Inflammatory macrophage (primary cell): ENCODE measurements at places on chromosomes 5 and 9.
A peak's percentile ranks its signal among the peaks of the same experiment; 100 is the strongest.

DNA sequence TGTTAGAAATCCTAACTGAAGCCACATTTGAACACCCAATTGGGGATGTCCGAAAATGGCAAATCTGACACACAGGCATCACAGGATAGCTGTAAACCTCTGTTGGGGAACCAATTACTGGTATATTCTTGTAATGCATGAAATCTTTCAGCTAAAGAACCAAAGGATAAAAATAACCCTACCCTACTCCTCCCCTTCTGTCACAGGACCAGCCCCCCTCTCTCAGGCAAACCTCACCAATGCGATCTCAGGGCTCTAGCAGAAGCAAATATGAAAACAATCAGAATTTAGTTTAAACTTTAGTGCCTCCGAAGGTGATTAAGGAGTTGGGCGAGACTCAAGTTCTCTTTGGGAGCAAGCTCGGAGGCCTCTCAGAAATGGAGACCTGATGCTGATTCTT, 499.3 kb downstream of the SPOCK1 start:
- no peak for DNase-seq

GRCh38 chr9:98567540-98568233, 141.0 kb downstream of the GABBR2 start:
- no peak for DNase-seq

DNA sequence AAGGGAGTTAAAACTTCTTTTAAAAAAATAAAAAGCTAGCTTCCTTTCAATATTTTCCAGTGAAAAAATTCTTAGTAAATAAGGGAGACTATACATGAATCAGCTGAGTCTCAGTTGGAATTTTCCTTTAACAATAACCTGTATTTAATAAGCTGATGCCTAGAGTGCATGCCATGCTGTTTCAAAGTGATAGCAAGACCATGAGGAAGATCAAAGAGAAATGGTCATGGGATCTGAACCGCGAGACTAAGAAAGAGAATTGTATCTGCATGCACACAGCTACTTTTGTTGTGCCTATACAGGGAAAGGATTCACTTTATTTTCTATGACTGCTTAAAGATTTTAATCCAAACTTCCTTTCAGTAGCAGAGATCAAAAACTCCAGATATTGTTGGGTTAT, 2217.0 kb downstream of the MAT2B start:
- DNase-seq = no peak

- no peak for DNase-seq
Measured at GRCh38 chr5:60583616-60584015, 116.3 kb downstream of the DEPDC1B start.

DNA sequence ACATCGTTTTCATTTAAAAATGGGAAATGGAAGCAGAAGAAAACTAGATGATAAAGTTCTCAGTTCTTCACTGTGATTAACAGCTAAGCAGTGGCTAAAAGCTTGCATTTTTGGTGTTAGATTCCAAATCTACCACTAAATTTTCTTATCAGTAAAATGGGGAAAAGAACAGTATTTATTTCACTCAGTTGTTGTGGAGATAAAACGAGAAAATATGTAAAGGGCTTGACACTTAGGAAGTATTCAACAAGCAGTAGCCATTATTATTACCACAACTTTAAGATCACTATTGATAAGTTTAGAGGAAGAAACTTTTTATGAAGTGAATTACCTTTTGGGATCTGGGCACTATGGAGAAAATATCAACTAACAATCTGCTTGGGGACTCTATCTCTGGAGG, 4.5 kb downstream of the STOM start:
- no peak for DNase-seq

DNA sequence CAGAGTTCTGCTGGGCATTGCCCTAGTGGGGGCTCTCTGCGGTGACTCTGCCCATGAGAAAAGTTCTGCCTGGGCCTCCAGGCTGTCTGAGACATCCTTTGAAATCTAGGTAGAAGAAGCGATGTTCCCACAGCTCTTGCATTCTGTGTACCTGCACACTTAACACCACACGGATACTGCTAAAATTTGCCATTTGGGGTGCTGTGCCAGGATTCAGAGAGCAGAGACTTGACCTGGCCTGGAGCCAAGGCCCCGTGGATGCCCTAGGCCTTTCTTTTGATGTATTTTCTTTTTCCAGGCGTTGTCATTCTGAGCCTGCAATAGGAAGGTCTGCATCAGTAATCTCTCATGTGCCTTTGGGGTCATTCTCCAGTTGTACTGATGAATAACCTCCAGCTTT, 89.3 kb upstream of the IL12B start:
- DNase-seq = no peak

- DNase-seq = peak; percentile 62
Measured at GRCh38 chr9:35736201-35736633, 3.8 kb downstream of the CREB3 start.

DNA sequence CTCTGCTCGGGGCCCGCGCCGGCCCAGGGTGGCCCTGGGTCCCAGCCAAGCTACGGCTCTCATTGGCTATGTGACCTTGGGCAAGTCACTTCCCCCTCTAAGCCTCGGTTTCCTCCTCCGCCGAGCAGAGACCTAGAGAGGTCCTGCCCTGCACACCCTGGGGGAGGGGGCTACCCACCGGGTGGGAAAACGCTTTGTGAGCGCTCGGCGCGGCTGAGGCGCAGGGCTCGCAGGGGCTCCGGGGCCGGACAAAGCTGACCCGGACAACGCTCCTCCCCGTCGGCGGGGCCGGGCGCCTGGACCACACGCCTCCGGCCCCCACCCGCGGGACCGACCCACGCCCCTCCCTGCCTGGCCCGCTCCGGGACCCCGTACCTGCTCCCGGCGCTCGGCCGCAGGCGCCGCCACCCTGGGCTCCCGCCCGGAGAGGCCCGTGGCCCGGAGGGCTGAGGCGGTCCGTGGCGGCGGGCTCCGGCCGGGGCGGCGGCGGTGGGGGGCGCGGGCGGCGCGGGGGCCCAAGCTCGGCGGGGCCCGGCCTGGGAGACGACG, 85.7 kb upstream of the MELK start:
- peak; percentile 45 for DNase-seq

GRCh38 chr9:8757881-8758280, 958.3 kb upstream of the DMAC1 start:
- DNase-seq = no peak

DNA sequence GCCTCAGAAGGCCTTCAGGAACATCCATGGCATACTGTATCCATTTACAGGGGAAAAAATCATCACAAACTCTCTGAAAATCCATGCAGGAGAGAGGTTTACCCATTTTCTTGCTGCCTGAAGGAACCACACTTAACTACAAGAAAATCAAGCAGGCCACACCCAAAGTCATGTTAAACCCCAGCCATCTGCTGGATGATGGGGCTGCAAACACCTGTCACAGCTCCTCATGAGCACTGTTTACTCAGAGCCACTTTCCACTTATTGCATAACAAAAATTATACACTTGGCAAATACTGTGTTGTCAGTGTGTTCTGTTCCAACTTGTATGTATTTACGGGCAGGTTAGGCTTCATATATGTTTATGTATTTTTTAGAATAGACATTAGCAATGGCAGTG, 35.8 kb downstream of the PPIC start:
- no peak for DNase-seq

DNA sequence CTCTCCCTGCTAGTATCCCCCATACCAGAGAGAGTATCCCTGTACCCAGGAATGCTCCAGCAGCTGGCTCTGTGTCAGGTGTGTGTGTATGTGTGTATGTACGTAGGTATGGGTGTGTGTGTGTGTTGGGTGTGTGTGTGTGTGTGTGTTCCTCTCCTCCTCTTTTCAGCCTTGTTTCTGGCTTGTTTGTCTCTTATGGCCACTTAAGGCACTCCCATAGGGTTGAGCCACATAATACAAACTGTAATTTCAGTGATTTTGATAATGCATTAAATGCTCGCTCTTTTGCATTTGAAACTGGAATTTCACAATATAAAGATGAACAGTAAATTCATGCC, 80.8 kb upstream of the SH3PXD2B start:
- no peak for DNase-seq

DNA sequence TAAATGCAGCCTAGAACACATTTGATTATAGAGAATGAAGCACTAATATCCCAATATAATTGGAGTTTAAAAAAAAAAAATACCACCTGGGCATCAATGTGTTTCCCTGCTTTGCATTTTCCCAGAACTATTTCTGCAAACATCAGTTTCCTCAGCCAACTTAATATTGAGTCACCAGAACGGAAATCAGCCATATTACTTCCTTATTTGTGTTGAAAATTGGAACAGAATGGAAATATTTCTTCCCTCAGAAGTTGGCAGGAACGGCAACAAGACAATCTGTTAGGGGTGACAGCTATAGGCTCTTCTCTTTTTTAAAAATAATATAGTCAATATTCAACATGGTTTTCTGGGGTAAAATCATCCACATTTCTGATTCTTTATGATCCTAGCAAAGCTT, 4.0 kb downstream of the MFAP3 start:
- DNase-seq = peak; percentile 40

DNA sequence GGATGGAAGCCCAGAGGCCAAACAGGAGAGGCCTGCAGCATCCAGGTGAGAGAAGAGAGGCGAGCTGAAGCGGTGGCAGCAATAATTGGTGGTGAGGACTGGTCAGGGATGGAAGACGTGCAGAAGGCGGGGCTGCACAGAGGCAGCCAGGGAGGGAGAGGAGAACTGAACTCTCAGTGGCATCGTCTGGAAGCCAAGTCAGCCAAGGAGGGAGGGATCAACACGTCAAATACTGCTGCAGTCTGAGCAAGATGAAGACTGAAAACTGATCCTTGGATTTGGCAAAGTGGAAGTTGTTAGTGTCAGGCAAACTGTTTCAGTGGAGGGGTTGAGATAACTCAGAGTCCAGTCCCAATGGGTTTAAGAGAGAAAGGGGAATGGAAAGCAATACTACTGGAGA, 145.4 kb downstream of the CDK5RAP2 start:
- no peak for DNase-seq

GRCh38 chr9:116717150-116717549, 30.0 kb downstream of the TRIM32 start:
- no peak for DNase-seq

- DNase-seq = peak; percentile 10
Measured at GRCh38 chr5:133051061-133051541, 712 bp upstream of the HSPA4 start.

DNA sequence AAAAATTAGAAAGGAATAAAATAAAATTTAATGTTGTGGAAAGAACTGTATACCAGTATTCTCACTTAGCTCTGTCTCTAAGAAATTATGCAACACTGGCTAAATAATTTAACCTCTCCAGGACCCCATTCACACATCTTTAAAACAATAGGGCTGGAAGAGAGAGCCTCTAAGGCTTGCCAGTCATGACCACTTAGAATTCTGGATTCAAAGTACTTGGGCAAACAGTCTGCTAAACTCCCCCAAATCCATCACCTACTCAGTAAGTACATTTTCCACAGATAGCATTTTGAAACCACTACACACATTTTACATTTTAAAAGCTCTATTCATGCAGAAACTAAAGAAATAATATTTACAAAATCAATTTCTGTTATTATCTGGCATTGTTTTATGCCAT, 291.7 kb downstream of the TMEM167A start:
- DNase-seq = no peak

DNA sequence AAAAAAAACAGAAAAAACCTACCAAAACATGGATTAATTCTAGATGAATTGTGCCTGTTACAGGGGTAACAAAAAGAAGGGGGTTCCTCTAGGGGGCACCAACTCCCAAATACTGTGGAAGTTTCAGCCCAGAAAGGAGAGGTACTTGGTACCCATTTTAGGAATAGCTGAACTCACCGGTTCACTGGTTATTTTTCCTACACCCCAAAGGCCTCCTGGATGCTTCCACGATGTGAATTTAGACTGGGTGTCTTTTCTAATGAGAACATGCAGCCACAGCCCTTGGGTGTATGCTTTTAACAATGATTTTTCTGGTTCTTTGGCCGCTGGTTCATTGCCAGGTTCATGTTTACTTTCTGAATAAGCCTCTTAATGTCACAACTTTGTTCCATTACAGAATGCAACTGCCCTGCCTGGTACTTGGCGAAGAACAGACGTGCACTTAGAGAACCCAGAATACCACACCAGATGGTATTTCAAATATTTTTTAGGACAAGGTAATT, 46.7 kb downstream of the GARNL3 start:
- DNase-seq = peak; percentile 13

DNA sequence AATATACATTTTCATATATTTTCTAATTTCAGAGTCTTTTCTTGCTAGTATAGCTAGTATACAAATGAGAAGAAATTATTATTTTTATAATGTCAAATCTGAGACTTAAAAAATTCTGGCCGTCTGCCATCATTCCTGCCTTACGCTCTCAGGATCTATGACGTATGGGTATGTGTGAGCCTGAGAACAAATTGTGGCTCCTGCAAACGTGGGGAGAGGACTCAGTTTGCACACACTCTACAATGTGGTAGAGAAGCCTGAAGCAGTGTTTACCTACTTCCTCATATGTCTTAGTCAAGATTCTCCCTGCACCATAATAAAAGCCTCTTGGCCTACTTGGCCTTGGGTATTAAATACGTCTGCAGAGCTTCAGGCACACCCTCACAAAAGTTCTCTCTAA, 825.4 kb downstream of the SEMA5A start:
- no peak for DNase-seq

DNA sequence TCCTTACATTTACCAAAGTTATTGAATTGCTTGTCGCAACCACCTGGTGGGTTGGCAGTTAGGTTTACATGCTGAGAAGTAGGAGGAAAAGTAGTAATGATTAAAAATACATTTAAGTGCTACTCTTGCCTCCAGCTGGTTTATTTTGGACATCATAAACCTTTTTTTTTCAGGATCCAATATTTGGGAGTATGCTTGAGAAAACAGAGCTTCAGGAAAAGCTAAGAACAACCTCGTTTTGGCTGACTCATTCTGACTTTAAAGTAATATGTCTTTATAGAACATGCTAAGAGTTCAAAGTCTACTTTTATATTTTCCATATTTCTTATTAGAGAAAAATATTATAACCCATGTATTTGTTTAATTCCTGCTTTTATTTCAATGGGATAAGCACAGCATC, 41.7 kb upstream of the BNC2 start:
- no peak for DNase-seq

DNA sequence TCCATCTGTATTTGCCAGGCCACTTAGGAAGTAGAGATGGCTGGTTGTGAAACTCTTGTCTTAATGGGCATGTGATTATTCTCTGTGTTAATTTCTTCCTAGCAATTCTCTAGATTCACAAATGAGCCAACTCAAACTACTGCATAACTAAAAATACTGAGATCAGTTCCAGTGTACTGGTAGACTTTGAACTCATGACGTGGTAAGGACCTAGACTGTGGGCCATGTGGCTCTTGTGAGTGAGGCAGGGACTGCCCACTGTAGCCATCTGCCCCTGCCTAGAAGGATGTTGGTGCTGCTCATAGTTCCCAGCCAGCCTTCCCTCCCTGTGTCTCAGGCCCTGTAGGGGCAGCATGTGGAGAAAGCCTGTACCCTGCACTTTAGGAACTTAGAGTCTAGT, 47.4 kb downstream of the CYSTM1 start:
- peak; percentile 26 for DNase-seq

- peak; percentile 28 for DNase-seq
Measured at GRCh38 chr5:180201051-180201987, 7.7 kb downstream of the RASGEF1C start.
